ENCODE measurements at places on chromosomes 12 and 14.

DNA sequence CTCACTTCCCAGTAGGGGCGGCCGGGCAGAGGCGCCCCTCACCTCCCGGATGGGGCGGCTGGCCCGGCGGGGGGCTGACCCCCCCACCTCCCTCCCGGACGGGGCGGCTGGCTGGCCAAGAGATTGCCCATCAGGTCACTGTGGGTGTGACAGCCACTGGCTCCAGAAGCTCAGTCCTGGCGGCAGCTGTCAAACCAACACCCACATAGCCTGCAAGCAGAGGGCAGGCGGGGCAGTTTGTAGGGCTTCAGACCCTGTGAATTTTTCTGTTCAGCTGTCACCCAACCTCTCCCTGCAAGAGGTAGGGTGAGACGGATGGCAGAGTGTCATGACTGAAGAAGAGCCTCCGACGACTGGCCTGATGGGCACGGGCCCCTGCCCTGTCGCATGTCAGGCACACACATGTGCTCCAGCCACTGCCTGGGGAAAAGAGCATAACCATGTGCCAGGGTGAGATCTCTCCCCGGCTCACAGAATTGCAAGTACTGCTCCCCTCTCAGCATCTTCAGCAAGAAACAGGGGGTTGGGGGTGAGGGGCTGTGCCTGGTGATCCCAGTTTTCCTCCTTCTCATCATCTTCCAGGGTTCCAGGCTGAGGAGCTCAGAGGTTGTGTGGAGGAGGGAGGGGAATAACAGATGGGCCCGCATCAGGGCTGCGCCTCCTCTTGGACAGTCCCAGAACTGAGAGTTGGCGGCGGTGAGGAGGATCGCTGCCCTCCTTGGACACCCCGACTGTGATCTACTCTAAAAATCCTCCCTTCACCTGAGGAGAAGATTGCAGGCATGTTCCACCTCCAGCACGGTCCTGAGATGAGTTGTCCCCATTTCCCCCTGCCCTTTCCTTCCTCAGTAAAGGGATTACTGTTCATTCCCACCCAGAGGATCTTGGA lies 11.2 kb upstream of the PRPH start:
- no peak for DNase-seq

DNA sequence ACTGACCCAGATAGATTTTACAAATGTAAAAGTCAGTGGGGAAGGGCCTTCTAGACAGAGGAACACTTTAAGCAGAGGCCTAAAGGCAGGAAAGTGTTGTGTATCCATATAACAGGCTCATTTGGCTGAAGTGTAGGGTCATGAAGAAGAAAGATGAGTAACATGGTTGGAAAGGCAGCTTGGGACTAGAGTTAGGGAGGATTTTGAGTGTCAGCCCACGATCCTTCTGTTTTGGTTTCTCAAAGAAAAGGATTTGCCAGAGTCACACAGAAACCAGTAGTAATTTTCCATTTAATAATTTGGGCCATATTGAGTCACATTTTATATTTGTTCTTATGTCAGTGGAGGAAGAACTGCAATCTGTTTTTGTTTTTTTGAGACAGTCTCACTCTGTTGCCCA lies 76.4 kb downstream of the ZC3H14 start:
- DNase-seq: no peak

GRCh38 chr14:100747736-100748135 lies 21.0 kb downstream of the DLK1 start:
- DNase-seq: no peak

DNA sequence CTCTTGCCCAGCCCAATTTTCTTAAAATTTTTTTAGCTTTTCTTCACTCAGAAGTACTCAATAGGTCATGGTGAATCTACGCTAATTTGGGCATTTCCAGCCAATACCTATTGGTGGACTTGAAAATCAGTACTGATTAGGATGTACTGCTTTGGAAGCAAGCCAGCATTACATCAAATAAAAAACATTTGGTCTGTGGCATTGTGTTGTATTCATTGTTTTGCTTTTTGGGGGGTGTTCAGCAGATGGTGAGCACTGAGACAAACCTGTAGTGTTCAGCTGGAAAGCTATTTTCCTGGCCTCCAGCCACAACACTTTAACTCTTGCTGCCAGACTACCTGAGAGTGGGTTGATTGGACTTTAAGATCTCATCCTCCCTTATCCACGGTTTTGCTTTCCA lies 4.0 kb downstream of the MAPKAPK5 start:
- DNase-seq: no peak

GRCh38 chr14:105281371-105282097 lies 19.3 kb downstream of the BRF1 start:
- DNase-seq: no peak

DNA sequence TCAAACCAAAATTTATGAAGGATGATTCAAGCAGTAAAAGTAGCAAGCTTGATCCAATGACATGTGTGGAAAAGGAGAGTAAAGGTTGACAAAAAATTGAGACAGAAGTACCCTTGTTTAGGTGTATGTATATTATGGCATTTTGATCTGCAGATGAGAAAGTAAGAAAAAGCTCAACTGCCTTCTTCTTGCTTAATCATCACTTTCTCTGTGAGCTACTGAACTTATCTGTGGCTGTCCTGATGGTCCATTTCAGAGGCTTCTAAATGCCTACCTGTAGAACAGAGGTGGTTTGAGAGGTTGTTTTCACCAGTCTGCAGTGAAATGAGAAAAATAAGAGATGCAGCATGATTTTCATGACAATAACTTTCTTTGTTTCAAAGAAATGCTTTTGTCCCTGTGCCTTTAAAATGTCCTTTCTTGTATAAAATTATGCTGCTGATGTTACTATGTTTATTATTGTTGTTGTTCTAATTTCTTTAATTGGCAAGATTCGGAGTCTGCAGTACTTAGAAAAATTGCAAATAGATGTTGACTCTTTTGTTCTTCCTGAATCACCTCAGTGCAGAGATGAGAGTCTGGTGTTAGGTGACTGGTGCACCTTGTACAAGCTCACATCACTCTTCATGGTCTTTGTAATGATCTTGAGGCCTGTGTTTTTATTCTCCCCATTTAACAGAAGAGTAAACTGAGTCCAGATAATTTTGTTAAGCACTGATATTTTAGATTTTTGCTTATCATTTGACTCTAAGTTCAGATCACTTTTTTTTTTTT lies 821.9 kb downstream of the VRK1 start:
- DNase-seq: no peak

- DNase-seq: no peak
Observed at GRCh38 chr14:36524874-36525745, 5.1 kb upstream of the NKX2-1 start.

GRCh38 chr12:72901685-72902084 lies 629.5 kb downstream of the TRHDE start:
- DNase-seq: no peak

DNA sequence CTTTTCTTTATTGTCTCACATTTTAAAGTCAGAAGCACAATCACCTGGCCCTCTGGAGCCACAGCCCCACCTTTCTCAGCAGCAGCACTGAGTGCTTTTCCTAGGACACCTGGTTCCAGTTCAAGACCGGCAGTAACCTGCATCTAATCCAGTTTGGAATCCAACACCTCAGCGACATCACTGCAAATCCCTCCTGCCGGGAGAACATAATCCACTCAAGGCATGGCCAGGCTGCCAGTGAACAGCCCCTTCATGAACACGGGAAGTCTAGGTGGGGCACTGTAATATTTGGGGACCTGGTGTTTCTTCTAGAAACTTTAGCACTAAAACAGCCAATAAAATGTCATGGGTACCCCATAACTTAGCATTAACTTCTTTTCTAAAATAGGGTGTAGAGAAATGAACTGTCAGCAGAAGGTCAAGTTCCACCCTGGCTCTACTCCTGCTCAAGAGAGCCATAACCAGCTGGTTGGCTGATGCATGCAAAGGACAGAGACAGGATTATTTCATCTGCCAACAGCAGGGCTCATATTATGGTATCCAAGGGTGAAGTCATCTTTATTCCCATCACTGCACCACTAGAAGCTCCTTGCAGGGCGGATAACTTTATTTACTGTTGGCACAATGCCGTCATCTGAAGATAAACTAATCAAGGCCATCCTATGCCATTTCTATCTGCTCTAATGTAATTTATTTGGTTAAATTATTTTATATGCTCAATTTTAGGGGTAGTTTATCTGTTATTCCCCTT lies 76.7 kb downstream of the TTC7B start:
- no peak for DNase-seq

GRCh38 chr14:104519721-104520120 lies 59.8 kb upstream of the C14orf180 start:
- no peak for DNase-seq

DNA sequence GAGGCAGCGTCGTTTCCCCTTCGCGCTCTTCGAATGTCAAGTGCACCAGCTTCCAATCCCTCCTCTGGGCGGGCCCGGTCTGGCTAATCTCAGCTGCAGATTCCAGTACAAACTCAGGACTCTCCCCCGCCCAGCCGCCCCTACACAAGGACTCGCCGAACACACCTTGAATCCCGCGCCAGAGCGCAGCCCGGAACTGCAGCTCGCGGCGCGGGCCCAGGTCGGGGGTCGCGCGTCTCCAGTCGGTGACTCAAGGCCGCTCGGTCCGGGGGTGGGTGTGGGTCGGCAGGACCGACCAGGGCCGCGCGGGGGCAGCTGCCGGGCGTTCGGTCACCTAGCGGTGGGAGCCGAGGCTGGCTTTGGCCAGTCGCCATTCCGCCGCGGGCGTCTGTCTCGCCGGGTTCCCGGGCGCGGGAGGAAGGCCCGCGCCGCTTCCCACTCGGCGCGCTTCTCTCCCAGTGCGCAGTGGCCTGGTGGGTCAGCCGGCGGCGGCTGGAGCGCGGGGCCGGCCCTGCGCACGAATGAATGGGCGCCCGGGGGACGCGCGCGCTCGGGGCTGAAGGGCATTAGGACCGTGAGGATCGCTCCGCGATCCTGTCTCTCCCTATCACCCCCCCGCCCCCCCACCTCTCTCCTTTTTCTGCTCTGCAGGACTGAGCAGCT lies at the start of gene GALNT16:
Gene GALNT16, plus strand, starts transcription at position 632 of the 663 bp plus-strand sequence. CDS start 133 bp downstream, outside the sequence.
- no peak for DNase-seq

DNA sequence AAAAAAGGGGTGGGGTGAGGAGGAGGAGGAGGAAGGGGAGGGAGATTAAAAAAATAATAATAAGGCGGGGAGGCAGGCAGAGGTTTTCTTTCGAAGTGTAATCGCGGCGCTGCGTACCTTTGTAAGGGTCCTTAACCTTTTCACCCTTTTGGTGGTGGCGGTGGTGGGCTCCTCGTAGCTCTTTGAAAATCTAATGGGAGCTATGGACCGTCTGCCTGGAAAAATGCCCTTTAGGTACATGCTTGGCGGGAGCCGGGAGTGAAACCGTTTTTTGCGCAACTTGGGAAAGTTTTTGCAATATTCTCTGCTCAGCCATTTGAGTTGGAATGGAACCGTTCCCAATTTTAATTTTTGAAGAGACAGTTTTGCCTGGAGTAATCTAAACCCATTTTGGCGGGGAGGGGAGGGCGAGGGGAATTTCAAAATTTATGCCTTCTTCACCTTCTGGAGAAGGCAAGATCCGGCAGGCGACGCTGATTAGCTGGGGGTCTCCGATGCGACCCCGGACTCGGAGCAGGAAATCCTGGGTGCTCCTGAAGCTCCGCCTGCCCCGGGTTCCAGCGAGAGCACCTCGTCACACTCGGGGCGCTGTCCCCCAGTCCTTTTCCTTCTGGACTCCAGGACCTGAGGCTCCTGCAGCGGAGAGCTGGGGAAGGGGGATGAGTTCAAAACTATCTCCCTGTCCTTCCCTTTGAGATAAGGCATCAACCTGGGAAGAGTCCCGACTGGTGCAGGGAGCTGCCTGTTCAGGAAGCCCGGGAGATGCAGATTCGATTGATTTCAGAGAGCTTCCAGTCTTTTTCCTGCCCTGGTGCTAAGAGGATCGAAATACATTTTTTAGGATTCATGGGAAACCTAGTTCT lies 74.6 kb upstream of the TBX5 start:
- DNase-seq: no peak

- no peak for DNase-seq
Observed at GRCh38 chr12:4045786-4046494, 172.7 kb upstream of the PARP11 start.

DNA sequence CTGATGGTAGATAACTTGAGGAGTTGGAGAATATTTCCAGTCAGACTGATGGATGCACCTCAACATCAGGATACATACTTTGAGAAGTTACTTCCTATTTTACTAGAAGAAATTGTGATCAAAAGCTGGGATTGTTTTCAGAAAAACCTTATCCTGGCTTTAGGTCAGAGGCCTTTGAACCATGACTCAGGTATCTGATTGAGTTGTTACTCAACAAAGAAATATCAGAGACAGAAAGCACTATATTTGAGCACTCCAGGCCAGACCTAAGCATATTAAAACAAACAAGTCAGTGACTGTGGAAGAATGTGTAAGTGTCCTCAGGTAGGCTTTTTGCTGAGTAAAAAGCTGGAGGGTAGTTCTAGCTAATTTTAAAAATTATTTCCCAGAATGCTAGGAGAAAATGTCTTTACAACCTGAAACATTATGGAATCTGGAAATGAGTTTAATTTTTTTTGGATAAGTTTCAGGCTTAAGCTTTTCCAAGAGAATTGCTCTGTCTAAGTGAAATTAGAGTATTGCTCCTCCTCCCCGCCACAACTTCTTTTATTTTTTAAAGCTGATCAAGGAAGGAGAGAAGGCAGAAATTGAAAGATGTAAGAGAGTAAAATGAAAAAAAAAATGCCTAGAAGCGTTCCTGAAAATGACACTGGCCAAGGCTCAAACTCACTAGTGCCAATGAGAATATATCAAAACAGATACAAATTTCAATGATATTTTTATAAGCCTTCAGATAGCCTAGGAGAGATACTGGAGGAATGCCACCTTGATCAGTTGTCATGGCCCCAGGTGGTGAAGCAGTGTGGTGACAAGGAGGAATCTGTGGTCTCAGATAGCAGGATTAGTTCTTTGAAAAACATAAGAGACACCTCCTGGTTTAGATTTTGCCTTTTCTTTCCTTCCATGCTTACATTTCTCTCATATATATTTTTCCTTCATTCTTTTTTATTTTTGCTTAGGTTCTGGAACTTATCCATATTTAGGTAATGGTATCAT lies 790.3 kb downstream of the TMTC2 start:
- DNase-seq: no peak

- no peak for DNase-seq
Observed at GRCh38 chr14:83972631-83973030, 1557.3 kb upstream of the FLRT2 start.

DNA sequence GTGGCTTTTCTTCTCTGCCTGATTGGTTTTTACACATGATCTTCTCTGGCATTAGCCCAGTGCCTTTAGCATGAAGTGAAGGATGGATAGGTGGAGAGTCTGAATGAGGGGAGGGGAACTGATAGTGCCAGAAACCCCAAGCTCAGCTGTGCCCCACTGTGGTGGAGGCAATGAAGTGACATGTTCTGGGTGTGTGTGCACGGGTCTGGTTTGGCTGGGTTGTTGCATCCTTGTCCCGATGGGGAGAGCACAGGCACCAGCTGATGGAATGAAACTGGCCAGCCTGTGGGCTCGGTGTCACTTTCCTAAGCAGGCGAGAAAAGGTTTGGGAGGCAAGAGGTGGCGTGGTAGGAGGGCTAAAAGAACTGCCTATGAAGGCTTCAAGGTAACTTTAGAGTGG lies 65.3 kb downstream of the CACNA1C start:
- no peak for DNase-seq

GRCh38 chr12:4934407-4935035 lies 24.8 kb downstream of the KCNA1 start:
- no peak for DNase-seq

Data from anterior cingulate cortex (tissue), 58 donors.